ENCODE measurements at places on chromosomes 12 and 14. TPM values are rescaled to one million over a fixed set of nuclear protein-coding genes. Genes with fewer than 3 reads are reported as not detected.

GLIPR1L1 gene
- not detected for polyA plus RNA-seq

TBPL2 gene
- not detected for polyA plus RNA-seq

STON2 gene
- polyA plus RNA-seq, result not detected

SYCP3 gene
- 0.51 TPM for polyA plus RNA-seq

POTEM gene
- polyA plus RNA-seq, result not detected

KRT4 gene
- not detected for polyA plus RNA-seq

TSPAN19 gene
- not detected for polyA plus RNA-seq

RFLNA gene
- polyA plus RNA-seq, result not detected

HNF1A gene
- not detected for polyA plus RNA-seq

FGD6 gene
- polyA plus RNA-seq, result 9.4 TPM

TOMM20L gene
- polyA plus RNA-seq, result not detected

PZP gene
- not detected for polyA plus RNA-seq

DBX2 gene
- polyA plus RNA-seq, result not detected

CPM gene
- 0.25 TPM for polyA plus RNA-seq

TEX52 gene
- 0.23 TPM for polyA plus RNA-seq

TAS2R14 gene
- 2.3 TPM for polyA plus RNA-seq

KRT71 gene
- not detected for polyA plus RNA-seq

Data from GM12878 (cell line).